ENCODE measurements at places on chromosomes 11 and 22.

- DNase-seq = no peak
These were observed 557 bp downstream of the PACSIN2 start for GRCh38 chr22:43014316-43014868.

- DNase-seq = no peak
These were observed 427.9 kb upstream of the DDI1 start for GRCh38 chr11:103608566-103608965.

DNA sequence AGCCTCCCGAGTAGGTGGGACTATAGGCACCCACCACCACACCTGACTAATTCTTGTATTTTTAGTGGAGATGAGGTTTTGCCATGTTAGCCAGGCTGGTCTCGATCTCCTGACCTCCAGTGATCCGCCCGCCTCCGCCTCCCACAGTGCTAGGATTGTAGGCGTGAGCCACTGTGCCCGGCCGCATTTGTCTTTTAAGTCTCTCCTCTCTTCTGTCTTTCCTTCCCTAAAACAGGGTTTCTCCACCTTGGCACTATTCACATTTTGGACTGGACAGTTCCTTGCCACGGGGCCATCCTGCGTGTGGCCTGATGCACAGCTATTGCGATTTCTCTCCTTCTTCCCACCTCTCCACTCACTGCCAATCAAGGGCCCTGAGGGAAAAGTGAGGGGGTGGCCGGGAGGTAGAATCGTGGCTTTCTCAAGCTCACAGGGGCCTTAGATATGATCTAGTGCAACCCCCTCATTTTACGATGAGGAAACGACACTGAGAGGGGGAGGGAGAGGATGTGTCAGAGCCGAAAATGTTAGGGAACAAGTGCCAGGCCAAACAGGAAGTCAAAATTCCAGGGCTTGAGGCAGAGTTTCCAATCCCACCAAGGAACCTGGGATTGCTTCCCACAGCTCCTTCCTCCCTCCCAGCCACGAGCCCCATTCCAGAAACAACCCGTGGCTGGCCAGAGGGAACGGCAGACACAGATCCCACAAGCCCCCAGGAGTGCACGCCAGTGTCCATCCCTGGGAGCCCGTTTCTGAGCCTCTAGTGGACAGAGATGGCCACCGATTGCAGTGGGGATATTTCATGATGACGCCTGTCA, 21.2 kb downstream of the SCGB1A1 start:
- DNase-seq = no peak

DNA sequence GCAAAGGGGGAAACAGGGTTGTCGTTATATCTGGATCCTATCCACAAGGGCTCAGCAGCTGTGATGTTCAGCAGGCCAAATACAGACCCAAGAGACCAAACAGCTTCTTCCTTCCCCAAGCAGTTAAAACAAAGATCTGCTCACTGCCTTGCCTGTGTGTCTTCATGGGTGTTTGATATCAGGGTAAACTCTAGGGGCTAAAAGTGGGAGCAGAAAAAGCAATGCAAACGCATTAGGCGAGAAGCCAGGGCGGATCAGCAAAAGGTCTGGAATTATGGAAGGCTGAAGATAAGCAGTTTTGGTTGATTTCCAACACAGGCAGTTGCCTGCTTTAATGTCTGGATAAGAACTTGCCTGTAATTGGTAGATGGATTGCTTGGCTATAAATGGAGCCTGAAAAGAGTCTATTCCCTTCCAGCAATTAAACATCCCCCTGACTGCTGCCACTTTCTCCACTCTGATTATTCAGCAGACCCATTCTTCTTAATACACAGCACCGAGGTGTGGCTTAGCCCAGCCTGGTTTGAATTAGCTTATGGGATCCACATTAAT, 126.3 kb downstream of the COMMD9 start:
- DNase-seq = peak; percentile 29

DNA sequence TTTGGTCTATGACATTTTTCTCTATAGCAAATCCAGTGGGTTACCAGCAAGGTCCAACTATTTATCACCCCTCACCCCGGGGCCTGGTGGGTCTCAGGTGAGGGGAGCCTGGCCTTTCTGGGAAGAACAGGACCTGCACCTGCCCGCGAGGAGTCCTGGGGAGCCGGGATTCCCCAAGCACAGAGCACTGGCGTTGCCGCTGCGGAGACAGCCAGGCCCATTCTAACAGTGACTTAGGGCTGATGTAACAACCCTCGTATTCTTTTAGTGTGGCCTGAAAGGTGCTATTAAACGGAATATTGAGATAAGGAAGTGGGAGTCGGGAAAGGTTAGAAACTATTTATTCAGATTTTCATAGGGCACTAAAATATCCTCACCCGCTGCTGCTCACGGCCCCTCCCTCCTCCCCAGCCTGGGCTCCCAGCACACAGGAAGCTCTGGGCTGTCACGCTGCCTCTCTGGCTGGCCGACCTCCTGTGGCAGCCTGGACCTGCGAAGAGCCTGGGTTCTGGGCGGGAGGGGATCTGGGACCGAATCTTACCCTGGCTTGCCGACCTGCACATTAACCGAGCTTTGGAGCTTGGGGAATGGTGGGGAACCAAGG, 141.2 kb downstream of the MIAT start:
- no peak for DNase-seq
